ENCODE measurements at places on chromosomes 4 and X.

DNA sequence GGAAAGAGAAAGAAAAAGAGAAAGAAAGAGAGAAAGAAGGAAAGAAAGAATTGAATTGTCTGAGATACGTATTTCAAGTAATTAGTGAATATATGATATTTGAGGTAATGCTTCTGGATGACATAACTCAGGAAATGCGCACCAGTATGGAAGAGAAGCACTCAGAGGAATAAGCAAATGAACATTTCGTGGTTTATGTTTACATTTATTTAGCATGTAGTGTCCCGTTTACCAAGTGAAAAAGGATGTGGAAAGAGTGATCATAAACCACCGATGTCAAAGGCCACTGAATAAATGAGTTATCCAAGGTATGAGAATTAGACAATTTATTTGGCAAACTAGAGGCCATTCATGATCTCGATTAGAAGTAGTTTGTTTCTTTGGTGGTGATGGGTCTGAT, 200.4 kb downstream of the ARAP2 start:
- no peak for DNase-seq

DNA sequence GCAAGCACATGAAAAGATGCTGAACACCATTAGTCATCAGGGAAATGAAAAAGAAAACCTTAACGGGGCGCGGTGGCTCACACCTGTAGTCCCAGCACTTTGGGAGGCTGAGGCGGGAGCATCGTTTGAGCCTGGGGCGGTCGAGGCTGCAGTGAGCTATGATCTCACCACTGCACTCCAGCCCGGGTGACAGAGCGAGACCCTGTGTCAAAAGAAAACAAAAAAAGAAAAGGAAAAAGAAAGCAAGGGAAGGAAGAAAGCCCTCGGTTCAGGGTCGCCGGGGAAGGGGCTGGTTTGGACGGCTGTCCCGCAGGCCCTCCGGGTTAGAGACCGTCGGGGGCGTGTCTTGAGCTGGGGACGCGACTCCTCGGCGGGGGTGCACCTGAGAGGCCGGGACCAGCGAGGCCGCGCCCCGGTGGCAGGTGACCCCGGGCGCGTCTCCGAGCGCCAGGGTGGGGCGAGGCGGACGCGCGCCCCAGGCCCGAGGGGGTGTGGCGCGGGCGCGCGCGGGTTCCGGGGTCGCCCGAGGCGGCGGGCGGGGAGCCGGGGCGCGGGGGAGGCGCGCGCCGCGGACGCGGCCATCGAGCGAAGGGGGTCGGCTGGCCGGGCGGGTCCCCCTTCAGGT, 478 bp upstream of the PLXNA3 start:
- DNase-seq: no peak

DNA sequence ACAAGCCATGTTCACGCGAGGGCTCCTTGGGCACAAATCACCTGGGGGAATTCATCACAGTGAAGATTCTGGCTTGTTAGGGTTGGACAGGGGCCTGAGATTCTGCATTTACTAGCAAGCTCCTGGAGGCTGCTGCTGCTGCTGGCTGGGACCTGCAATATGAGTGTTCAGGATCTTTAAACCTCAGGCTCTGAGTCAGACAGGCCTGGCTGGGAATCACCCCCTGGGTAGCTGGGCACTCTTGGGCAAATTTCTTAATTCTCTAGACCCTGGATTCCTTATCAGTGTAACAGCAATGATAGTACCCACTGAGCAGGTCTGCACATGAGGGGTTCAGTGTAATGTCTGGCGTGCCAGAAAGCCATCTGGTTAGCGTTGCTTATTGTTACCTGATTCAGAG, 101.5 kb downstream of the DHX15 start:
- DNase-seq: no peak

DNA sequence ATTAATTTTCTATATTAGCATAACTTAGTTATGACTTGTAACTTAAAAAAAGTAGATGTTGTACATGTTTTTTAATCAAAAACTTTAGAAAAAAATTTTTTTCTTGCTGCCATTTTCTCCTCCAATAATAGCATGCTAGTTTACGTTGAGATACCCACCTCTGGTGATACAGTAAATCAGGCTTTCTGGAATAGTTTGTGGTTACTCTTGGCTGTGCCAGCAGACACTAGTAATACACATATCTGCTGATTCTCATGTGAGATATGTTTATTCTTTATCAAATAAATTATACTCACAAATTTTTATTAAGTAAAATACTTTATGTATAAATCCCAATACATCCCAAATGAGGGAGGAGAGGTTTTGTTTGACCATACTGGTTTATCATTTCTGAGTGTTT, 117.3 kb downstream of the KLHL8 start:
- DNase-seq: no peak

DNA sequence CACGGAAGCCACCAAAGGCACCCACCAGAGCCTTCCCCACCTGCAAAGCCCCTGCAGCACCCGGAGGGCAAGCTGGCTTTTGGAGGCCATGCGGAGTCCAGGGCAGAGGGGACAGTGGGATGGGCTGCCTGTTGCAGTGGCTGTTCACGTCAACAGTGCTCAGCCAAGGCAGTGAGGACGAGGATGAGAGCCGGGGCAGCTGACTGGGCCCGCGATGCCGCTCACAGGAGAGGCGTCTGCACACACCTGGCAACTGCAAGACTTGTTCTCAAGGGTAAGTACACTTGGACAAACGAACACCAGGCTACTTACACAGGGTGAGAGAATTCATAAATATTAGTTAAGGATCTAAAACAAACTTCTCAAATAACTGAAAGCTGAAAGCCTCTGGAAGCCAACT, 19.6 kb downstream of the FGFR3 start:
- no peak for DNase-seq

DNA sequence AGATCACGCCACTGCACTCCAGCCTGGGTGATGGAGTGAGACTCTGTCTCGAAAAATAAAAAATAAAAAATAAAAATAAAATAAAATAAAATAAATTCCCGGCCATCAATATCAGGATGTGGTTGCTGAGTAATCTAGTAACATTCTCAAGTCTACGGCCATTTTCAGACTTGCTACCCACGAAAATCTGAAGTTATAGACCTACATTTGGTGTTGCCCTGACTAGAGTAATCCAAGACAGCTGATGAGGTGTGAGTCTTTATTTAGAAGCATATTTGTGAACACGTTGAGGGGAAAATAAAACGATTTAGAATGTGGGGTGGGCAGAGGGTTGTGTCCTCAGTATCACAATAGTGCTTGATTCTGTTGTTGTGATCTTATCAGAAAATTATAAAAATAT, 130.2 kb upstream of the MID1 start:
- DNase-seq: no peak

GRCh38 chr4:89357340-89357739, 49.7 kb upstream of the GPRIN3 start:
- DNase-seq: no peak

GRCh38 chrX:153999359-154000037, 20.2 kb downstream of the IRAK1 start:
- no peak for DNase-seq

- no peak for DNase-seq
These were observed 141.7 kb upstream of the GUCY1A1 start for GRCh38 chr4:155524926-155525455.

GRCh38 chr4:25875281-25875745, 12.5 kb upstream of the SEL1L3 start:
- DNase-seq: no peak

DNA sequence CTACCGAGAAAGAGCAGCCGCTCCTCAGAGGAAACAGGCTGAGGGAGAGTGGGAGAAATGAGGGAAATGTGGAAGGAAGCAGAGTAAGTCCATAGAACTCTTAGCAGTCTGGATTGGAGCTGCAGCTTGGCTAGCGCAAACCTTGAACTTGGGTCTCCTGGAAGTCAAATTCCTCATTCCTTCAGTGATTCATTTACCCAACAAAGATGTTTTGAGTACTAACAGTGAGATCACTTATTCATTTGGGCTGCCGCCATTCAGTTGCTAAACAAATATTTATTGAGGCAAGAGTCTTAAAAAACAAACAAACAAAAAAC, 51.5 kb downstream of the SEL1L3 start:
- no peak for DNase-seq

DNA sequence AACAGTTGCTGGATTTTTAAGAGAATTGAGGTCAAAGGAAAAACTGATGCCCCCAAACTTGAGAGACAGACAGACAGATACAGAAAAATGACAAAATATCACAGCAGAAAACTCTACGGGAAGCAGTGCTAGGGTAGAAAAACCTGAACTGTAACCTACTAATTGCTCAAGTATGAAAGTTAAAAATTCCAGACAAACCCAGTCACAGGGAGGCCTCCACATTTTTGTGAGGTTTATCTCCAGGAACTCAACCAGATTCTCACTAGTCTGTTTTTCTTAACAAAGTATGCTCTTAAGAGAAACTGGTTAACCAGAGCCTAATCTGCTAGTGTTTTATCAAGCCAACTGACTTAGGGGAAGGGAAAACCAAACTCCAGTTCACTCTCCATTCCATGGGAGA, 19.9 kb upstream of the PPP3CA start:
- no peak for DNase-seq

DNA sequence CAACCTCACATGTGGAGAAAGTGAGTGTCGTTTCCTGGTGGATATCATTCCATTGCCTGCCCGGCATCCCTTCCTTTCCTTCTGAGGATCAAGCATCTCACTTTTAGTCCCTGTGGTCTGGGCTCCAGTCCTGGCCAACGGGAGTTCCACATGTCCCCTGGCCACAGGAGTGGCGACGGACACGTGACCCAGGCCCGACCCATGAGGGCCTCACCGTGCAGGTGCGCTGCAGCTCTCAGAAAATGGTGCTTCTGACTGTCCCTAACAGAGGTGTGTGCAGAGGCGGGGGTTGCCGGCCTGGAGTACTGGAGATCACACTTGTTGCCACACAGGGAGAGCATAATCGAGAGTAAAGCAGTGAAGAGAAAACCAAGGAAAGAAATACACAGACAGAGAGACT, 476.9 kb upstream of the FRG1 start:
- DNase-seq: no peak

- no peak for DNase-seq
These were observed 117.9 kb downstream of the CPZ start for GRCh38 chr4:8710416-8710815.

- no peak for DNase-seq
These were observed 27.4 kb downstream of the CBLL2 start for GRCh38 chrX:22300130-22300529.

DNA sequence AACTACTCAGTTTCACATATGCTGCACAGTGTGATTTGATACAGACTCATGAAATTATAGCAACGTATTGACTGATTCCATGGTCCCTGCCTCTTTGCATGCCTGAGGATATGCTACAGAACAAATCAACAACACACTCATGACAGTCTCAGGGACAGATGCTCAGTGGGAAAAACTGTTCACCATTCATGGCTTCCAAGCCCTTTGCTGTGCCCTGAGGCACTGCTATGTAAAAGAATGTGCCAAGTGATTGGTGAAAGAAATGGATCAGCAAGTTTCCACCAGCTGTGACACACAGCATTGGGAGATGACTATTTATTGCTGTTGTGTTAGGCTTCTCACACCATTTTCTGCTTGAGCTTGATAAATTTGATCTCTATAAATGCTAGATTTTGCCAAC, 825.6 kb upstream of the INTU start:
- DNase-seq: no peak

DNA sequence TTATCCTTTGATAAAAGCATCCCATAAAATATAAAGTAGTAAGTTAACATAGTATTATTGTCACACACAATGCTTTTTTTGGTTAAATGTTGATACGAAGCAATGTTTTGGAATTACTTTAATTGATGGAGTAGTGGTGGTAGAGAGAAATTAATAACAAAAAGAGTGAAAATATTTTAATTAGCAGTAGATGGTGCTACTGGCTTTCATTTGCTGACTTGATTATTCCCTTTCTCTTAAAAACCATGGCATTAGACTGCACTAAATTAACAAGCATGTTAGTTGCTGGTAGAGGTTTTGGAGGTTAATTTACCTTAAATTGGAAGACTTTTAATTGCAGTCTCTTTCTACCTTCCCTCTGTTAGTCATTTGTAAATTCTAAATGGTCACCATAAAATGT, 8.9 kb upstream of the DCK start:
- no peak for DNase-seq

GRCh38 chrX:40496728-40497127, 84.0 kb upstream of the ATP6AP2 start:
- no peak for DNase-seq

GRCh38 chr4:33649015-33649414, 2595.3 kb downstream of the ARAP2 start:
- no peak for DNase-seq

DNA sequence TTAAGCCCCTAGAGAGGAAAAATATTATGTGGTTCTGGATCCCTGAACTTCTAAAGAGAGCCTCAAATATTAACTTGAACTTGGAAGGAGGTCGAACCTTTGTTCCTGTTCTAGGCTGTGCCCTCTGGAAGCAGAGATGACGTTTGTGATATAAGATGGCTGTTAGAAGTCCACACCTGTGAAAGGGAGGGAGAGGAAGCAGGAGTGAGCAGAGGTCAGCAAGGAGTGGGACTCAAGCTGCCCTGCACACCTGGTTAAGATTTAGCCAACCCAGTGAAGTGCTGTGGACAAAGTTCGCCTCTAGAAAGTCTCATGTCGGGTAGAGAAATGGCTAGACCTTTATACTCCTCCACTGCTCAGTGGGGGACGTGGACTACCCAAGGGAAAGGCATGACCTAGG, 566.2 kb downstream of the MID1IP1 start:
- no peak for DNase-seq

DNA sequence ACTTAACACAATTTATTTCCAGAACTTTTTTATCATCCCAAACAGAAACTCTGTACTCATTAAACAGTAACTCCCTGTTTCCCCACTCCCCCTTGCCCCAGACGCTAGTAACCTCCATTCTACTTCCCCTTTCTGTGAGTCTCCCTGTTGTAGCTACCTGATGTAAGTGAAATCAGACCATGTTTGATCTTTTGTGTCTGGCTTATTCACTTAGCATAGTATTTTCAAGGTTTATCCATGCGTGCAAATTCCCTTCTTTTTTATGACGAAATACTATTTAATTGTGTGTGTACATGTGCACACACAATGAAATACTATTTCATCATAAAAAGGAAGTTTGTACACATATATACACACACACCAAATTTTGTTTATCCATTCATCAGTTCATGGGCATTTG, 5.2 kb downstream of the PKD2 start:
- DNase-seq: no peak

- no peak for DNase-seq
These were observed 230.1 kb downstream of the SHROOM3 start for GRCh38 chr4:76665153-76665552.

GRCh38 chrX:281166-281999, at the start of gene PLCXD1:
PLCXD1 (plus strand) TSS chrX:281381; CDS start chrX:284188, 2,807 bp downstream.
- DNase-seq: no peak

Measured in hypothalamus (tissue), 51 donors.